Esophagus squamous epithelium (tissue), 5 donors: ENCODE measurements at places on chromosomes 7 and 10.

DNA sequence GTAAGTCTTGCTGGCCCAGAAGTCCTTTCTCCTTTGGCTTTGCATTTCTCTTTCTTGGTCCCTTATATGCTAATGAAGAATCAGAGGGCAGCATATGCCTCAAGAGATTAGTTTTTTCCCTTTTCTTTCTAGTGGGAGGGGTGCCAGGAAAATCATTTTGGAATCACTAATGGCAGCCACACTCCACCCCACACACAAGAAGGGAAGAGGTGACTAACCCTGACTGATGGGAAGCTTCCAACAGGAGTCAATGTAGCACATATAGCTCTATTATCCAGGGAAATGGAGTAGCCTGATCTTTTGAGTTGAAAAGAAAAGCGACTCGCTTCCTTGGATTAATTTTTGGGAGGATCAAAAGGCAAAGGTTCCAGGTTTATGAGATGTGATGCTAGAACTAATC, 225.3 kb downstream of the KIF20B start:
- no peak for DNase-seq

- DNase-seq, result no peak
Measured at GRCh38 chr7:82851121-82851520, 311.6 kb downstream of the PCLO start.

GRCh38 chr10:106284802-106285587, 879.5 kb downstream of the SORCS1 start:
- DNase-seq, result no peak

DNA sequence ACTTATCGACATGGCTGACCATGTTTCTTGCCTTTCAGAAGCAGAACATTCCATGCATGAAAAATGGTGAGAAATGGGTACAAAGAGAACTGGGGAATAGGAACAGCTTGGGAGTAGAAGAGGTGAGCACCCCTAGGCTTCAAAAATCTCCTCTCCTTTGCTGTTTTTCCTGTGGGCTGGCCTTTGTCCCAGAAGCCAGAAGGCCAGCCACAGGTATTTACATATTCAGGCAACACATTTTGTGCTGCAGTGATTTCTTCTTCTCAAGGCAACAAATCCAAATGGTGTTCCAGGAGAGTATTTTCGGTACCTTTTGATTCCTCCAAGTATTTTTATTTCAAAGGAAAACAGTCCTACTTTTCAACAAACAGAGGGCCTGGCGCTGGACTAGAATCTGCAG, 31.1 kb downstream of the ADARB2 start:
- DNase-seq, result no peak

GRCh38 chr10:89175816-89176215, 31.3 kb downstream of the CH25H start:
- no peak for DNase-seq

DNA sequence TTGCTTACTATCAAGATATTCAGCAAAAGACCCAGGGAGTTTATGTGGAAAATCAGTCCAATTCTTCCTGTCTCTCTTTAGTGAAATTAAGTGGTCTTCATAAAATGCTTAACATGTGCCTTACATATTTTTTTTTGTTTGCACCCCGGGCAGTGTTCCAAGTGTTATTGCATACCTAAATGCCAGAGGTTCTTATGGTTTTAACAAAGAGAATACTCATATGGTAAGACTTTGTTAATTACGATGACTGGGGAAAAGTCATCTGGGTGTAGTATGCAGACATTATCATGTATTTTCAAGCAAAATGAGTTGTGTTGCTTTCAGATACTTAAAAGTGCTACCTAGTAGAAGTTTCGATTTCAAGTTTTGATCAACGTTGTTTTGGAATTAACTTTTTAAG, 82.6 kb downstream of the PRKG1 start:
- no peak for DNase-seq

DNA sequence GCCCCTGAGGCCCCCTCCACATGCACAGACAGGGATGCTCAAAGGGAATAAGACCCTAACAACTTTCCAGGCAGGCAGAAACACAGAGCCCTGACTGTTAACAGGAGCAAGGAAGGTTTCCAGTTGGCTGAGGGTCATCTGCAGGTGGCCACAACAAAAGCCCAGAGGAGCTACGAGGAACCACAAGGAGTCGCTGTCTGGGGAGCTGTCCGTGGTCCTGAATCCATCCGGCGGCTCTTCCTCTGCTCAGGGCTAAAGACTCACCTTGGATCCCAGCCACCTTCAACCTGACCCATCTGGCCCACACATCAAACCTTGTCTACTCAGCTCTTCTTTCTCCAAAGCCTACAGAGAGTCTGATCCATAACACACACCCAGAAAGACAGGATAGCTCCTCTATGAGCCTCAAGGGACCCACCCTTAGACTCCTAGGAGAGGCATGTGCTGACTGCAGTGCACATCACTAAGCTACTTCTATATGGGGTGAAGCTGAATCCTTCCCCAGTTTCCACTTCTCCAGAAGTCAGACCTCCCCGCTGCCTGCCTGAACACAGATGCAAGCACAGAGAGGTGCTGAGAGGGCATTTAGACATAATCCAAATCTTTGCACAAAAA, 104.0 kb downstream of the SLIT1 start:
- DNase-seq, result no peak

- no peak for DNase-seq
Measured at GRCh38 chr7:79050603-79051002, 402.9 kb downstream of the MAGI2 start.

GRCh38 chr7:112699725-112700513, 90.3 kb downstream of the TMEM168 start:
- no peak for DNase-seq

DNA sequence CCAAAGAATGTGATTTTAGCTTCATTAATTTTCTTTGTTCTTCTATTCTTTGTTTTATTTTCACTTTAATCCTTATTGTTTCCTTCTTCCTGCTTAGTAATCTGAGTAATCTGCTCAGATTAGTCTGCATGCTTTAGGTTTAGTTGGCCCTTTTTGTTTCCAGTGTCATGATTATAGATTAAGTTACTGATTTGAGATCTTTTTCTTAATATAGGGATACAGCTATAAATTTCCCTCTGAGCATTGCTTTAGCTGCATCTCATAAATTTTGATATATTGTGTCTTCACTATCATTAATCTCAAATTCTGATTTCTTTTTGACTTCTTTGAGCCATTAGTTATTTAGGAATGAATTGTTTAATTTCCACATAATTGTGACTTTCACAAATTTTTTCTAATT, 6.2 kb downstream of the NET1 start:
- no peak for DNase-seq

DNA sequence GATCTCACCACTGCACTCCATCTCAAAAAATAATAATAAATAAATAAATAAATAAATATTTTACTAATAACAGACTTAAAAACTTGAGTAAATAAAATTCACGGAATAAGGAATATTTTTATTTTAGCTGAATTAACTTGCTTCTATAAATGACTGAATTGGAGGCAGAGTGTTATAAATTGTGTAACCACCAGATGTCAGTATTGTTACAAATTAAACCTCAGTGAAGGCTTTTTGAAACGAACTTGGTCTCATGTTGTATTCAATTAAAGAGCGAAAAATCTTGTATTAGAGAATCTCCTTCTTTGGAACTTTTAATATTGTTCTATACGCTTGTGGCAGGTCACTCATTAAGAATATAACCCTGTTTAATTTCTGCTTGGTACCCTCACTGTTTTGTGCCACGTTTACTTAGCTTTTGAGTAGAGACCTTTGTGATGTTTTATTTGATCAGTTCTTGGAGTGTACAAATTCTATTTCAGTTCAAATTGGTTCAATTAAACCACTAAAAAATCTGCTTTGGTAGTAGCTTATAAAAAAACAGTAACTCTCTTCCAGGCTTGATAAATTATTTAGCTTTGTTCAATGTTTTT, 45.6 kb upstream of the SCIN start:
- DNase-seq, result no peak

- no peak for DNase-seq
Measured at GRCh38 chr10:16001581-16001980, 141.3 kb upstream of the MINDY3 start.

GRCh38 chr7:138325434-138325833, 134.6 kb upstream of the TRIM24 start:
- no peak for DNase-seq

DNA sequence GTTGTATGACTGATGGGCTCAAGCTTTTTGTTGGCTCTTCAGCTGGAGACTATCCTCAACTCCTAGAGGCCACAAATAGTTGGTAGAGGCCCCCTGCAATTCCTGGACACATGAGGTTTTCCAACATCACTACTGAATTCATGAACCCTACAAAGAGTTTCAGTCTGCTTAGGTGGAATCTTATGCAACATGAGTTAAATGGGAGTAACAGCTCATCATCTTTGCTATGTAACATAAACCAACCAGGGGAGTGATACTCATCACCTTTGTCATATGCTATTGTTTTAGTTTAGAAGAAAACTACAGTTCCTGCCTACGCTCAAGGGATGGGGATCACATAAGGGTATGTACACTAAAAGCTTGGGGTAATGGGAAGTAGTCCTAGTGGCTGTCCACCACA, 729.4 kb downstream of the SORCS1 start:
- DNase-seq, result no peak

GRCh38 chr7:117937753-117938483, 64.7 kb upstream of the CTTNBP2 start:
- no peak for DNase-seq

- no peak for DNase-seq
Measured at GRCh38 chr7:141837683-141838082, 3.6 kb downstream of the PRSS37 start.

- no peak for DNase-seq
Measured at GRCh38 chr7:1144269-1144771, 15.7 kb downstream of the ZFAND2A start.

DNA sequence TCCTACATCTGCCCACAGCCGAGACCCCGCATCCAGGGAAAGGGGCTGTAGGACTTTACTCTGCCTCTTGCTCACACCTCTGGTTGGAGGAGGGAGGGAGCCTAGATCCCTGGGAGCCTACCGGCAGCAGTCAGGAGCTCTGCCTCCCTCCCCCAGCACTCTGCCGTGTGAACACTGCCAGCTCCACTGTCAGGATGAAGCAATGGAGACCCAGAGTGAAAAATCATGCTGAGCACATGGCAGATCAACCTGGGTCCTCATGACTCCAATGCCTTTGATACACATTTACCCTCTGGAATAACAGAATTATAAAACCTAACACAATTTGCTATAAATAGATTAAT, 477.7 kb downstream of the TNS3 start:
- no peak for DNase-seq
